Stimulated activated CD8-positive, alpha-beta memory T cell treated with anti-CD3 and anti-CD28 coated beads, Interleukin-4, amount 100 ng/mL, for 1 hour (primary cell): ENCODE measurements at places on chromosomes 11 and 22.

- peak; percentile 9 for DNase-seq
Observed at GRCh38 chr22:43884600-43885318, 7.1 kb downstream of the PNPLA5 start.

- no peak for DNase-seq
Observed at GRCh38 chr11:47571895-47572294, 6.5 kb downstream of the PTPMT1 start.

GRCh38 chr22:43955040-43955882 lies at the start of gene SAMM50:
SAMM50 (plus strand) TSS chr22:43955442; CDS start chr22:43955578, 136 bp downstream.
- DNase-seq, result peak; percentile 83

- DNase-seq, result no peak
Observed at GRCh38 chr11:10490398-10491241, 35.6 kb downstream of the AMPD3 start.

DNA sequence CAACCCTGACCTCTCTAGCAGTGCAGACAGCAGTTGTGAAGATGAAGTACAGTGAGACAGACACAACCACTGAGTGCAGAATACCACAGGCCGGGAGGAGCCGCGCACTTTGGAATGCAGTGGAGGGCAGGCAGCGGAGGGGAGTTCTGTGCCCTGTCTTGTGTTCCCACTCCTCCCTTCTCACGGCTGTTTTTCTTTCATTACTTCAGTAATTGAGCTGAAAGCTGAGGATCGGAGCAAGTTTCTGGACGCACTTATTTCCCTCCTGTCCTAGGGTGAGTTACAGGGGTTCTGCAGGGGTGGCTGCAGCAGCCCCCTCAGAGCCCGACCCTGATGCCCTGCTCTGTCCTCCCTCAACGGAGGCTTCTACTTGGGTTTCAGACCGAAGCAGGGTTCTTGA lies 5.6 kb downstream of the CLDN5 start:
- no peak for DNase-seq

DNA sequence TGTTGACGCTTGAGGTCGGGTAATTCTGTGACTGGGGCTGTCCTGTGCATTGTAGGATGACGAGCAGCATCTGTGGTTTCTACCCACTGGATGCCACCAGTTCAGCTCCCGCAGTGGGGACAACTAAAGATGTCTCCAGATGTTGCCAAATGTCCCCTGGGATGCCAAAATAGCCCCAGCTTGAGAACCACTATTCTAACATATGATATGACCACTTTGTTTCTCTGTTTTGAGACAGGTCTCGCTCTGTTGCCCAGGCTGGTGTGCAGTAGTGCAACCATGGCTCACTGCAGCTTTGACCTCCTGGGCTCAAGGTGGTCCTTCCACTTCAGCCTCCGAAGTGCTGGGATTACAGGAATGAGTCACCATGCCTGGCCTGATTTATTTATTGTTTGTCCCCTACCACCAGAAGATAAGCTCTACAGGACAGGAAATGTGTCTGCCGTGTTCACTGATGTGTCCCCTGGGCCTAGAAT lies 4.4 kb upstream of the MEN1 start:
- no peak for DNase-seq

DNA sequence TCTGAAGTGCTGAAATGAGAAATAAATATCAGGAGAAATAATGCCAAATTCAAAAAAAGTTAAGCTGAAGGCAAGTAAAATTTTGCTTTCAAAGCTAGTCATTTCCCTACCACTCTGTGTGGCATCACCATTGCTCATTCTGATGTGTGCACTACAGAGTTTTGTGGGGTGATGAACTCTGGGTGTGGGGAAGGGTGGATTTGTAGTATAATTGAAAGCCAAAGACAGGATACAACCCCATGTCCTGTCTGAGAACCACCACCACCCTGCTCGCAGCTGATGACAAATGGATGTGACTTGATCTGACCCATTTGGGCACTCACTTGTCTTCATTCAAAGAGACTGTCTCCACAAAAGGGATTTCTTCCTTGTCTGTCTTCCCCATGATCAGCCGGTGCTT lies 19.3 kb upstream of the TMEM9B start:
- DNase-seq, result no peak

- no peak for DNase-seq
Observed at GRCh38 chr22:32842486-32842885, 41.0 kb downstream of the TIMP3 start.
